ENCODE measurements at places on chromosomes 2 and 18. TPM values are rescaled to one million over a fixed set of nuclear protein-coding genes. Genes with fewer than 3 reads are reported as not detected.

LRRTM1 gene
- total RNA-seq = not detected

IL1R1 gene
- 105 TPM for total RNA-seq

ESPNL gene
- 9.8 TPM for total RNA-seq

PTH2R gene
- not detected for total RNA-seq

CRYBA2 gene
- not detected for total RNA-seq

SPHKAP gene
- total RNA-seq = under 0.01 TPM

ICOS gene
- not detected for total RNA-seq

INPP5D gene
- 0.15 TPM for total RNA-seq

ANKRD62 gene
- total RNA-seq = not detected

UGT1A8 gene
- not detected for total RNA-seq

All from smooth muscle cell of trachea (primary cell).